Kidney (tissue), 22 donors: ENCODE measurements at places on chromosomes 11 and 22.

DNA sequence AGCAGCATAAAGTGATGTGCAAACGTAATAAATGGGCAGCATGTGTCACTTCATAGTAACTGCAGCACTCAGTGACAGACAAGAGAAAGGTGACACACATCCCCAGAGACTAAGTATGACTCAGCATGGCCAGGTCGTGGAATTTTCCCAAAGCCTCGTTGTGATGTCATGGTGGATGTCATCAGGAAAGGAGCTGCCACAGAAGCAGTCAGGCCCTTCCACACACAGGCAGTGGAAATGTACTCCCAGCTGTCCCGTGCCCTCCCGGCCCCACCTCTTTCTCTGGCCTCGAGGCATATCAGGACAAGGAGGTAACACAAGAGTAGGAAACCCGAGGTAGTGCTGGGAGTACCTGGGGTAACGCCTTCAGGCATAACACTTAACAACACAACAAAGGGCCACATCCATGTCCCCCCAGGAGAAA, 8.1 kb downstream of the PC start:
- H3K27me3 ChIP-seq, result no peaks in the 10 kb centered on the region
- H3K36me3 ChIP-seq, result no peaks in the 10 kb centered on the region
- no peaks in the 10 kb centered on the region for H3K4me1 ChIP-seq
- no peak overlapping the region for H3K27ac ChIP-seq
- peak overlapping the region; percentile 9 for H3K4me3 ChIP-seq

- H3K36me3 ChIP-seq, result no peaks in the 10 kb centered on the region
- peaks cover 2% of the 10 kb centered on the region for H3K4me1 ChIP-seq
- DNase-seq, result no peak
- H3K4me3 ChIP-seq, result no peak overlapping the region
- H3K27me3 ChIP-seq, result no peaks in the 10 kb centered on the region
Measured at GRCh38 chr11:115528225-115528624, 24.0 kb upstream of the CADM1 start.

DNA sequence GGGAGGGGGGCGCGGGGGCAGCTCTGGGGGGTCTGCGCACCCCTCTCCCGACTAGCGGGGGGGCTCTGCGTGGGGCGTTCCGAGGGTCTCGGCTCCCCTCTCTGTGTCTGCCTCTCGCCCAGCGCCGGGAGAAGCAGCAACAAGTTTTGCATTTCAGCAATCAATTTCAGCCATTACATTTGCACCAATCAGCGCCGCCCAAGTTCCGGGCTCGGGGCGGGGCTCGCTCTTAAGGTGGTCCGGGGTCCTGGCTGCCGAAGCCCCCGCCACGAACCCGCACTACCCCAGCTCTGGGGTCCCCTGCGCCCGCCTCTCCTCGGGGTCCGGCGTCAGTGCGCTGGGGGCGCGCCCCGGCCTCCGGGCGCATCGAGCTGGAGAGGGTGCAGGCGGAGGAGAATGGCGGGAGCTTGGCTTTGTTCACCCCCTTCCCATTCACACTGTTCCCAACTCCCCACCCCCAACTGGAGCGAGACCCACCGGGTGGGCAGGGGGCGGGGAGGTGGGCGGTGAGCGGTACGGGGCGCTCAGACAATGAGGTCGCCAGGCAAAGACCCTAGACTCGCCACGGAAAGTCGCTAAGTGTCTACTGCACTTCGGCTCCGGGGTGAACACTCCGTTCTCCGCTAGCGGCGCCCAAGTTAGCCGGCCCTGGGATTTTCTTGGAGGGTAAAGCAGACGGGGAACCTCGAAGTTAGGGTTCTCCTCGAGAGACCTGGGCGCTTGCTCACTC, at the start of gene MN1:
TSS of gene MN1 (minus strand) at position 141 of the 730 bp plus-strand sequence. CDS start 1,213 bp downstream, outside the sequence.
- peak within 1 kb of the TSS; percentile 57 for H3K27ac ChIP-seq
- peak; percentile 81 for DNase-seq
- peaks cover 3% of the 10 kb centered on the region for H3K27me3 ChIP-seq
- peak within 1 kb of the TSS; percentile 50 for H3K4me3 ChIP-seq
- H3K4me1 ChIP-seq, result peaks cover 8% of the 10 kb centered on the region

GRCh38 chr22:23575601-23576000, 4.5 kb downstream of the IGLL1 start:
- H3K27me3 ChIP-seq, result no peaks in the 10 kb centered on the region
- H3K4me1 ChIP-seq, result no peaks in the 10 kb centered on the region
- no peak overlapping the region for H3K27ac ChIP-seq
- no peak overlapping the region for H3K4me3 ChIP-seq
- DNase-seq, result no peak
